Ovary (tissue), 10 donors: ENCODE measurements at places on chromosomes 3 and 15. TPM values are rescaled to one million over a fixed set of nuclear protein-coding genes. Genes with fewer than 3 reads are reported as not detected.

The TBC1D5 gene
- 71.8 TPM for polyA plus RNA-seq

The PARP3 gene
- 9.8 TPM for polyA plus RNA-seq

The GLDN gene
- 10.3 TPM for polyA plus RNA-seq

The ONECUT1 gene
- polyA plus RNA-seq, result not detected

The SERINC4 gene
- 0.39 TPM for polyA plus RNA-seq

GRCh38 chr15:96274698-96275097, 55.8 kb upstream of the NR2F2 start:
- DNase-seq, result no peak

GRCh38 chr3:194801461-194802432, 116.1 kb downstream of the FAM43A start:
- DNase-seq, result no peak

DNA sequence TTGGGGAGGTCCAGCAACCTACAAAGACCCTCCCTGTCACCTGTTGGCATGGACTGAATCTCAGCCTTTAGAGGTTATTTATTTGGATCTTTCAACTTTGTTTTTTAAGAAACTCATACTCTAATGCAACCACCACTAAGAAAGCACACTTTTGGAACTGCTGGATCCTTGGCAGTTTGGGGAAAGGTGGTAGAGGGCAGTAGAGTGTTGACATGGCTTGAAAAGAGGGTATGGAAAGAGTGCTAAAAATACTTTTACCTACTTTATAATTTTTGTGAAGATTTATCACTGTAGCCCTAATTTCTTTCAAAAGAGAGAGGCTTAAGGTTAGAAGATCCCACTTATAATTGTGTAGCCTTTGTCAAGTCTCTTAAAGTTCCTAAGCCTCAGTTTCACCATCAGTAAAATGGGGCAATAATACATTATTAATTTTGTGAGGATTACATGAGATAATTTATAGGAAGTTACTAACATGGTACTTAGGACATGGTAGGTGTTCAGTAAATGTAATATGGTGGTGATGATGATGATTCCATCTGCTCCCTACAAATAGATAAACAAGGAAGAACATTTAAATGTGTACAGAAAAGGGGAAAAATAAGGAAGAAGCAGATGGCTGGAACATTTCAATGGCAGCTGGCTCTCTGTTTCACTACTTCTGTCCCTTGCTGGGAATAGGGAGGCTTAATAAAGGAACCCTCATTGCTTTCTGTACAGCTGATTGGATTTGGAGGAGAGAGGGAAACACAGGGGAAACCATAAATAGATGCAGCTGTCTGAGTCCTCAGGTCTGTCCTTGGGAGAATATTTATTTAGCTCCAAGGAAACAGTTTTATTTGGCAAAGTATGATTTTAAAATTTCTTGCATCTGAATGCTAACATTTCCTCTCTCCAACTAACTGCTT, 208.4 kb upstream of the ADAMTS9 start:
- DNase-seq, result no peak

DNA sequence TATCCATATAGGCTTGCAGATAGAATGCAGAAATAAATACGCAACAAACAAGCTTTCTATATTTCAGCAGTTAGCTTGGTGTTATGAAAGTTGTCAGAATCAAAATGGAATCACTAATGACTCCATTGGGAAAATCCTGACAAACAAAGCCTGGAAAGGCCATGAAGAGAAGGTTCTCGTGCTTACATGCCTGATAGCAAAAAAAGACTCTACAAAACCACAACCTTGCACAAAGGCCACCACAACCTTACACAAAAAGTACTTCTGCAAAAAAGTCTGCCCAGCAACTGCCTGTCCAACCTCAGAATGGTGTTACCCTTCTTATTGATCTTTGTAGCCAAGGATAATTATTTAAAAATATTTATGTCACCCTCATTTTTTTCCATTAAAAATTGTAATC, 14.4 kb upstream of the PLSCR1 start:
- DNase-seq, result no peak

DNA sequence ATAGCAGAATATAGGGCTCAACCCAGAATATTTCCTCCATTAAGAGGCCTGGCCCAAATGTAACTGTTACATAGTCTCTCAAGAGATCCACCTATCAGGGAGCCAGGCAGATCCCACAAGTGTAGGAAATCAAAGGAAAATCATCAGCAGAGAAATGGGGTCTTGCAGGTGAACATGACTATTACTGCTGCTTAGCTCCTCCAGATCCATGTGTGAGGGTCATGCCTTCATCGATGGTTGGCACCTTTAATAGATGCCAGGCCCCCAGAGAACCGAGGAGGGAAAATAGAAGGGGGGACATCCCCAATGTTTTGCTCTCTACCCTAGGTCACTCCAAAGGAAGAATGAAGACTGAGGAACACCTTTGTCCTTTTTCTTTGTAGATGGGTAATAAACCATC, 1029.9 kb upstream of the CADM2 start:
- no peak for DNase-seq

- no peak for DNase-seq
These were observed 228.7 kb downstream of the VPS13C start for GRCh38 chr15:61831505-61831921.

DNA sequence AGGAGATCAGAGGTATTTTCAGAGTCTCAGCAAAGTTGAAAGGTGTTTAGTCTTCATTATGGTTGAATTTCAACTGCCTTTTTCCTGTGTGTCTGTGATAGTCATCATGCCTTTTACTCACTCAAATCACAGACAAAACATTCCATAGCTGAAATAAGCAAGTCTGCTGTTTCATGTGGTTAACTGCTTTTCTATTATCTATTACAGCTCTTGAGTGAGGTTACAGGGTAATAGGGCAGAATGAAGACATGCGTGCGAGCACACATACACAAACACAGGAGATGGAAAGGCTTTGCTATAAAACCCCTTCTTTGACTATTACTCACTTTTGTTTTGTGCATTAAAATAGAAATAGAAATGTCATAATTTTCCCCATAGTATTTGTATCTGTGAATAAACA, 192.6 kb upstream of the RARB start:
- no peak for DNase-seq

GRCh38 chr3:30977592-30977991, 83.1 kb upstream of the GADL1 start:
- no peak for DNase-seq

- DNase-seq, result no peak
These were observed 38.6 kb upstream of the FSTL1 start for GRCh38 chr3:120489421-120489820.

GRCh38 chr3:158768361-158768787, 33.5 kb upstream of the MFSD1 start:
- DNase-seq, result peak; percentile 68

DNA sequence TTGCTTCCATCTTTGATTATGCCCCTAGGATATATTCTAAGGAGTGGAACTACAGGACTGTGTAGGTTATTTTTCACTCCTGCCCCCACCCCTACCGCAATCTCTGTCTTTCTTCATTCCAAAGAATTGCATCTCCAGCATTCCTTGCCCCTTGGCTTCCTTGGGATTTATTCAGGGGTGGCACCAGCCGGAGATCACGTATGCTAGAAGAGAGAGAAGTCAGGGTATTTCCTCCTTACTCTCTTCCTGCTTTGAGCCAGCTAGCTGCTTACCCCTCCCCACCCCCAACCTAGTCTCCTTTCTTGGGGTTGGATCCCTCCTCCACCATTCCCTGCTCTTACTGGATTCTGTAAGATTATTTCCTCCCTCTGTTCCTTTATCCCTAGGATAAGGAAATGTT, 35.0 kb upstream of the DENND4A start:
- no peak for DNase-seq

DNA sequence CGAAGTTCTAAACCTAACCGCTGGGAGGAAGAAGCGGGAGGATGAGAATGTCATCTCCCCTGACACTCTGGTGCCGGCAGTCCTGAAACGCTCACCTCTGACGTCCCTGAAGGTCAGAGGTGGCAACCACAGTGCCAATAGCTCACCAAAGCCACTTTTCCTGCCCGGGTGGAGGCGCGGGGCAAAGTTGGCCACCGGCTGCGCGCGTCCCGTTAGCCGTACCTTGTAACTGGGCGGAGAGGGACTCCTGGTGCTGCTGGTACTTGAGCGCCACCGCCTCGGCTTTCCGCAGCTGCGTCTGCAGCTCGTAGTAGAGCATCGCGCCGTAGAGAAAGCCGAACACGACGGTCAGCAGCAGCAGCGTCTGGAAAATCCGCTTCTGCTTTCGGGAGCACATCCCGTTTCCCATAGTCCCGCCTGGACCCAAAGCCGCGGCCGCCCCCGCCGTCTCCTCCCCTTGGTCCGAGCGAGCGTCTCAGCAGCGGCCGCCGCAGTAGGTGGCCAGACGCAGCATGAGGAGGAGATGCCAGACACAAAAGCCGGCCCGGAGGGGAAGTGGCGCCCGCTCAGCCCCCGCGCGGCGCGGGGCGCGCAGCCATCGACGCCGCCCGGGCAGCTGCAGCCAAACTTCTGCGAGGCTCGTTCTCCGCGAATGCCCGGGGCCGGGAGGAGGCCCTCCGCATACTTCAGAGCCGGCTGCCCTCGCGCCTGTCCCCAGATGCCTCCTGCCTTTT, 680 bp downstream of the GOLIM4 start:
- peak; percentile 59 for DNase-seq

GRCh38 chr15:35383506-35383905, 162.5 kb downstream of the DPH6 start:
- DNase-seq, result no peak

DNA sequence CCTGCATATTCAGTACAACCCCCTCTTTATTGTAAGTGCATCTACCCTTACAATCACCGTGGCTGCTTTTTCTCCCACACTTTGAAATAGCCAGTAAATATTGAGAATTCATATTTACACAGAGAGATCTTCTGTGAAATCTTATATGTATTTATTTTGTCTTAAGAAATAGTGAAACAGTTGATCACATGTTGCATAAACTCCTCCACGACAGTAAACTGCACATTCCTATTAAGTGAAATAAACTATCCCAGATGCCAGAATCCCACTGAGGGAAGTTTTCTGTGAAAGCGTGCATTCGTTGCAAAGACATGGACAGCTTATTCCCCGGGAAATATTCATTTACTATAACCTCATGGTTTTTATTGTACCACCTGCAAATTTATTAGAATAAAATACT, 796.0 kb downstream of the ROBO2 start:
- DNase-seq, result no peak

DNA sequence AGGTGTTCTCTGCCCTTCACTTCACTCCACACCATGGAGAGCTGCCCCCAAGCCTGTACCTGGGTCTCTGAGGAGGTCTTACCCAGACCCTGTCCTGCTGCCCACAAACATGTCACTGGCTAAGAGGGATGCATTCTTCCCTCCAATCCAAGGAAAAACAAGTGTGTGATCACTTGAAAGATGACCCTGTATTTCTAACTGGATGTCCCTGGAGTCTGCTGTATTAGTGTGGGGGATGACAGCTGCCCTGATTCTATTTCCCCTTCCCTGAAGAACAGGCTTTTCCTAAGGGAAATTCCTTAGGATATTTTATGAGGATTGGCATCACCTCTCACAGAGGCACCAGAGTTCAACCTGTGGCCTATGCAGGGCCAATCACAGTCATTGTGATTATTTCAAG, 55.0 kb upstream of the GATA2 start:
- DNase-seq, result no peak
